Activated CD4-positive, alpha-beta T cell treated with anti-CD3 and anti-CD28 coated beads, Interleukin-2, amount 10 ng/mL, durations not matched to agents 7 days and 5 days (primary cell): ENCODE measurements at places on chromosomes 4 and X. TPM values are rescaled to one million over a fixed set of nuclear protein-coding genes. Genes with fewer than 3 reads are reported as not detected.

Gene PAGE5
- total RNA-seq, result not detected

Gene FAM53A
- total RNA-seq, result 0.99 TPM

Gene UGT2B15
- total RNA-seq, result not detected

Gene NUDT9
- total RNA-seq, result 11.9 TPM

Gene KIT
- total RNA-seq, result 0.79 TPM

Gene RNF150
- total RNA-seq, result 0.02 TPM

Gene BEND2
- not detected for total RNA-seq

Gene LDB2
- total RNA-seq, result not detected

Gene F8A2
- not detected for total RNA-seq

Gene STPG2
- not detected for total RNA-seq

Gene LYAR
- total RNA-seq, result 25.9 TPM

Gene PRRG3
- total RNA-seq, result not detected

Gene NR3C2
- 5.1 TPM for total RNA-seq

Gene PIGA
- total RNA-seq, result 19.7 TPM

Gene TENM3
- not detected for total RNA-seq

Gene CAPN6
- total RNA-seq, result not detected

Gene RAI2
- not detected for total RNA-seq

Gene GPR82
- total RNA-seq, result not detected

Gene SSX2
- not detected for total RNA-seq

Gene MAGEA1
- not detected for total RNA-seq

Gene STIM2
- total RNA-seq, result 61.0 TPM

Gene MCF2
- 0.48 TPM for total RNA-seq

Gene POU4F2
- total RNA-seq, result not detected

Gene SPIN4
- total RNA-seq, result 8.6 TPM

Gene TSPAN6
- total RNA-seq, result not detected

Gene CYP4V2
- 16.6 TPM for total RNA-seq

Gene ATP7A
- 11.9 TPM for total RNA-seq

Gene UCP1
- not detected for total RNA-seq

Gene PHOX2B
- not detected for total RNA-seq

Gene GYG2
- total RNA-seq, result not detected

Gene CNGA1
- total RNA-seq, result not detected

Gene MAN2B2
- total RNA-seq, result 36.1 TPM

Gene BMP3
- total RNA-seq, result not detected

Gene OR13H1
- not detected for total RNA-seq

Gene GIMD1
- total RNA-seq, result not detected

Gene POU3F4
- total RNA-seq, result not detected

Gene RAB39B
- total RNA-seq, result 8.0 TPM

Gene MID1
- 0.22 TPM for total RNA-seq

Gene AIMP1
- 50.9 TPM for total RNA-seq

Gene ZCCHC18
- 0.65 TPM for total RNA-seq

Gene SPP1
- 0.17 TPM for total RNA-seq

Gene SSX1
- total RNA-seq, result not detected

Gene SLC7A11
- total RNA-seq, result 1.1 TPM

Gene PNCK
- total RNA-seq, result not detected

Gene CLCN4
- not detected for total RNA-seq
